ENCODE measurements at places on chromosomes 6 and 20. TPM values are rescaled to one million over a fixed set of nuclear protein-coding genes. Genes with fewer than 3 reads are reported as not detected.

DNA sequence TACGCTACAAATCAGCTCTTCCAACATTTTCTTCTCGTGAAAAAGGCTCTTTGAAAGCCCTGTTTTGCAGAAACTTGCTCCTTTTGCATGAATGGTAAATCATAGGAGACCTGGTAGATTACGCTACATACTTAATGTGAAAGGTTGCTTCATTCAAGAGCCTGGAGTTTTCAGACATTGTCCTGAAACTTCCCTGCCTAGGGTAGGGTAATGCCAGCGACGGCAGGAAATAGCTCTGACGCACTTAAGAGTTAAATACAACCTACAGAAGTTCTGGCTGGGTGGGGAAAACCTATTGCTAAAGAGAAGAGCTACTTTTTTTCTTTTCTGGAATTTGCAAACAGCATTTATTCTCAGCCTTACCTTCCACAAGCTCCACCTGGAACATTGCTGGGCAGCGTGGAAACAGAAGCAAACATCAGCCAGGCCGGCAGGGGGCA, 144.5 kb downstream of the LPA start:
- H3K36me3 ChIP-seq = no peaks in the 10 kb centered on the region
- H3K4me1 ChIP-seq = no peaks in the 10 kb centered on the region
- DNase-seq = no peak

- H3K27me3 ChIP-seq = peaks cover 3% of the 10 kb centered on the region
- no peaks in the 10 kb centered on the region for H3K36me3 ChIP-seq
- no peak overlapping the region for H3K27ac ChIP-seq
Measured at GRCh38 chr20:4820806-4821518, 99.3 kb downstream of the PRND start.

- no peaks in the 10 kb centered on the region for H3K4me1 ChIP-seq
- no peaks in the 10 kb centered on the region for H3K36me3 ChIP-seq
- no peak overlapping the region for H3K27ac ChIP-seq
- DNase-seq = no peak
Measured at GRCh38 chr6:20024978-20025377, 187.3 kb downstream of the MBOAT1 start.

- H3K27ac ChIP-seq = no peak overlapping the region
- H3K36me3 ChIP-seq = no peaks in the 10 kb centered on the region
- peaks cover 3% of the 10 kb centered on the region for H3K4me1 ChIP-seq
- H3K4me3 ChIP-seq = no peak overlapping the region
- no peaks in the 10 kb centered on the region for H3K27me3 ChIP-seq
- no peak for DNase-seq
Measured at GRCh38 chr6:29653452-29654038, 3.3 kb upstream of the MOG start.

GRCh38 chr6:14321992-14322772, 204.6 kb downstream of the CD83 start:
- no peaks in the 10 kb centered on the region for H3K36me3 ChIP-seq
- no peak overlapping the region for H3K27ac ChIP-seq
- H3K27me3 ChIP-seq = no peaks in the 10 kb centered on the region

DNA sequence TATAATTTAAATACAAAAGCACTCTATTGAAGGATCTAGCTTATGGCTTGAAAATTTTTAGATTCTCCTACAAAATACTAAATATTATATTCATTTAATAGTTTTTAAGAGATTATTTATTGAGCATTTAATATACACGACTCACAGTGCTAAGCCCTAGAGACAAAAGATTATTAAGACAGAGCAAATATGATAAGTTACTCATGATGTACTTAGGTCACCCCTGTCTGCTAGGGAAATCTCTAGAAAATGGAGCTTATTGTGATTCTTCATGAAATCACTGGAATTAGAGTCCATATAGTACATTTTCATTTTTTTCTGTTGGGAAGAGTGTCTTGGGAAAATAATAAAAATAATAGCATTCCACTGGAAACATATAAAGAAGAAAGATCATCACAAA, 37.8 kb downstream of the BEND6 start:
- H3K36me3 ChIP-seq = no peaks in the 10 kb centered on the region
- DNase-seq = no peak
- H3K27ac ChIP-seq = no peak overlapping the region
- H3K4me1 ChIP-seq = no peaks in the 10 kb centered on the region
- no peak overlapping the region for H3K4me3 ChIP-seq

GRCh38 chr20:51456511-51457509, 85.7 kb downstream of the NFATC2 start:
- peak overlapping the region; percentile 84 for H3K27ac ChIP-seq
- peak overlapping the region; percentile 51 for H3K4me3 ChIP-seq
- peaks cover 26% of the 10 kb centered on the region for H3K4me1 ChIP-seq
- DNase-seq = peak; percentile 100
- H3K27me3 ChIP-seq = no peaks in the 10 kb centered on the region

GRCh38 chr20:57787151-57787989, 77.6 kb upstream of the PMEPA1 start:
- H3K27me3 ChIP-seq = no peaks in the 10 kb centered on the region
- no peak overlapping the region for H3K4me3 ChIP-seq
- no peaks in the 10 kb centered on the region for H3K4me1 ChIP-seq
- no peak overlapping the region for H3K27ac ChIP-seq
- H3K36me3 ChIP-seq = no peaks in the 10 kb centered on the region

- H3K4me1 ChIP-seq = no peaks in the 10 kb centered on the region
- H3K4me3 ChIP-seq = no peak overlapping the region
- no peaks in the 10 kb centered on the region for H3K36me3 ChIP-seq
Measured at GRCh38 chr6:70183538-70183937, 119.3 kb downstream of the COL9A1 start.

DNA sequence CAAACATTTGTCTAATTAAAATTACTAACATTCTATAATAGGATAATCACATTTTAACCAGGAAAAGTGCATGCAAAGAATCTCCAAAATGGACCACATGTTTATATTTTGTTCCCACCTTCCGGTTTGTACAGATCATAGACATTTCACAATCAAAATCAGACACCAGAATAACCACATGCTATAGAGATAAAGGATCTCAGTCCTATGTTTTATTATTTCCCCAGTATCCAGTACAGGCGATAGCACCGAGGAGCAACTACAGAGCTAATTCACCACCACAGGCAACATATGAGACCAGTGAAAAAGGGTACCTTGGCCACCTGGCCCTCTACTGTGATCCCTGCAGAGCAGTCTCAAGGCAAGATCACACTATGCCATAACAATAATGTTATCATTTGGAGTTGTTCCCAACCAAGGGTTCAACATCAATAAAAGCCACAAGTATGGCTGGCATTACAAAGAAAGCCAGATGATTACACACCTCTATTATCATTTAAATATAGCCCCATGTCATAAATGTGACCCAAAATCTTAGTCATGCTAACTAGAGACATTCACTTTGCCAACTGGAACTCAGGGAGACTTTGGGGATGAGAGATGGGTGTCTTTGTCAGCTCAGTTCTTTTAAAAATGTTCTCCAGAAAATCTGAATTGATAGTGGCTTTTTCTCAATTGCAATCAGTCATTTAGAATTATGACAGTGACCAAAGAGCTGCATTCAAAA, 46.7 kb downstream of the RALGAPA2 start:
- H3K27me3 ChIP-seq = no peaks in the 10 kb centered on the region
- no peak overlapping the region for H3K4me3 ChIP-seq
- no peaks in the 10 kb centered on the region for H3K36me3 ChIP-seq

DNA sequence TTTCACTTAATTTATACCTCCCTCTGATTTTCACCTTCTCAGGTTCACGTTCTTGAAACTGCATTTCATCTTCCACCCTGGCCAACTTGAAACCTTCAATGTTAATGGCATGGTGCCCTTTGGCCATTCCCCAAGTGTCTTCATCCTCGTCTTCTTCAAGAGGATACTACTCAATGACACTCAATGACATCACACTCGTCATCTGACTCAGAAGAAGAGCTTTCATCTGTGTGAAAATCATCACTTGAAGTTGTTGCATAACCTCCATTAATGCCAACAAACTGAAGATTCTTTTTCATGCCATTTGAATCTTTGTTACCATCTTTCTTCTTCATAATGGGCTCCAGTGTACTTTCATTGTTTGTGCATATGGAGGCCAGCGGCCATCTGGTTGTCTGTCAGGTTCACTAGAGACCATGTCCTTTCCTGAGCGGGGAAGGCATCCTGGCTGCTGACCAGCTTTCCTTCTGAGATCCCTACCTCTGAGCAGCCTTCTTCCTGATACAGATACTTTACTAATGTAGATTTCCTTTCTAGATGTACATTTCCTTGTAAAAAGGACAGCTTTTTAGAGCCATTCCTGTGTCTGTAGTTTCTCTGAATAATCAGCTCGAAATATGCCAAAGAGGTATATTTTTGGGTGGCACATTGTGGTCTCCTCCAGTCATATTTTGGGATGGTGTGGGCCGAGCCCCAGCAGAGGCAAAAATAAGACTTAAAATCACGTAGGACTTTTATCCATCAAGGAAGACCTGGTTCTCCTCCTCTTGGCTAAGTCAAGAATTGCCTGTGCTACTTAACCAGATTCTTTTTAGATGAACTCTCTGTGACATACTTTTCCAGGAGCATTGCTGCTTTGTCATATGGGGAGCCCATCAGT, 21.3 kb downstream of the TRMT6 start:
- DNase-seq = no peak
- H3K27ac ChIP-seq = no peak overlapping the region
- no peaks in the 10 kb centered on the region for H3K36me3 ChIP-seq
- no peak overlapping the region for H3K4me3 ChIP-seq
- H3K27me3 ChIP-seq = peaks cover 59% of the 10 kb centered on the region

DNA sequence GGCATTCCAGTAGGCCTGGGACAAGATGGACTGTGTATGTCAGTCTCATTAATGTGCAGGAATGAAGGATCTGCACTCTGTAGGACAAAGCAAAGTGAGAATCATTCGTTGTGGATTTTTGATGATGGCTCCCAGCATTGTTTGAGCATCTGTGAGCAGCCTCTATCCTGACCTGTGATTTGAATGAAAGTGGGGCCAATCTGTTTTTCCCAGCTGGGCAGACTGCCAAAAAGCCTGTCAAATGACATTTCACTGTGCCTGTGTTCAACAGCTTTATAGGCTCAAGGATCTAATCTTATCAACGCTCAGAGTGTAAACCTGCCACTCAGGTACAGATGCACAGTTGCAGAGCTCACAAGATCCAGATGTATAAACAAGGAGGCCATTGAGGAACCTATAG, 86.7 kb upstream of the SYNDIG1 start:
- DNase-seq = no peak
- H3K36me3 ChIP-seq = no peaks in the 10 kb centered on the region
- H3K4me1 ChIP-seq = peaks cover 8% of the 10 kb centered on the region

- H3K4me3 ChIP-seq = no peak overlapping the region
- H3K36me3 ChIP-seq = peaks cover 11% of the 10 kb centered on the region
- 0 out of 2 replicates have a peak, but pooled peaks cover 6% of the 10 kb centered on the region for H3K4me1 ChIP-seq
- no peaks in the 10 kb centered on the region for H3K27me3 ChIP-seq
- no peak for DNase-seq
Measured at GRCh38 chr6:125974214-125974866, 12.0 kb upstream of the TRMT11 start.

- no peaks in the 10 kb centered on the region for H3K27me3 ChIP-seq
- no peak overlapping the region for H3K27ac ChIP-seq
- no peak for DNase-seq
Measured at GRCh38 chr6:163457637-163458561, 43.4 kb downstream of the QKI start.

ZGPAT gene
- 27.2 TPM for total RNA-seq

POU5F1 gene
- 1.4 TPM for total RNA-seq

ARMC12 gene
- 0.57 TPM for total RNA-seq

CTAGE9 gene
- not detected for total RNA-seq
